ENCODE measurements at places on chromosomes 1 and 21.

- no peak for DNase-seq
These were observed 372 bp downstream of the SLC25A44 start for GRCh38 chr1:156194300-156194652.

DNA sequence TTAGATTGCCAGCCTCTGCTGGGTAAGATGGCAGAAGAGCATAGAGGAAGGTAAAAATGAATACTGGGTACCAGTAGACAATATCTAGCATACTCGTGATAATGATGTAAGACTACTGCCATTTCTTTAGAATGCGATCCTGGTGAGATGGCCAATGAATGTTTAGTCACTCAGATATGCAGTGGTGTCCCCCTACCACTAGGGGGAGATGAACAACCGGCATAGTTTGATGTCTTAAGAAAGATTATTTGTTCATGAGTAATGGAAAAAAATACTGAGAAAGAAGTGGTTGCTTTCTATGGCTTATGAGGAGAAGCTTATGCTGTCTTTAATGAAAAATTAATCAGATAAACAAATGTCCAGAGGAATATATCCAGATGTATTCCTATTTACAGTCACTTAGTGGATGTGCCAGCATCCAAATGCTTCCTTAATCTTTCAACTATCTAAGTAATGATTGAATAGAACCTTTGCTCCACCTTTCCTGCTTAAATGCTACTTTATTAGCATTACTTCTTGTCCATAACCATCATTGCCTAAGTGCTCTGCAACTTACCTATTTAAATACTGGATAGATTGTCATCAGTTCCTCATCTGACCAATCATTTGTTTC is 256.6 kb downstream of the ST6GALNAC3 start:
- DNase-seq = peak; percentile 44

DNA sequence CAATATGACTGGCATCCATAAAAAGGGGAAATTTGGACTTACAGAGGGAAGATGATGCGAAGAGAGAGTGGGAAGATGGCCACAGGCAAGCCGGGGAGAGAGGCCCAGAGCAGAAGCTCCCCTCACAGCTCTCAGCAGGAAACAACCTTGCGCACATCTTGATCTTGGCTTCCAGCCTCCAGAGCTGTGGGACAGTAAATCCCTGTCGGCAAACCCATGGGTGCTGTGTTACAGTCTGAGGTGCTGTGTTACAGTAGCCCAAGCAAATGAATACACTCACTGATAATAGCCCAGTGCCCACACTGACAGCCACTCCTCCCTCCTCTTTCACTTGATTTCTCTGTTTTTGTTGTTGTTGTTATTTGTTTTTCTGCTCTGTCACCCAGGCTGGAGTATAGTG is 22.4 kb downstream of the CDCA8 start:
- DNase-seq = no peak

DNA sequence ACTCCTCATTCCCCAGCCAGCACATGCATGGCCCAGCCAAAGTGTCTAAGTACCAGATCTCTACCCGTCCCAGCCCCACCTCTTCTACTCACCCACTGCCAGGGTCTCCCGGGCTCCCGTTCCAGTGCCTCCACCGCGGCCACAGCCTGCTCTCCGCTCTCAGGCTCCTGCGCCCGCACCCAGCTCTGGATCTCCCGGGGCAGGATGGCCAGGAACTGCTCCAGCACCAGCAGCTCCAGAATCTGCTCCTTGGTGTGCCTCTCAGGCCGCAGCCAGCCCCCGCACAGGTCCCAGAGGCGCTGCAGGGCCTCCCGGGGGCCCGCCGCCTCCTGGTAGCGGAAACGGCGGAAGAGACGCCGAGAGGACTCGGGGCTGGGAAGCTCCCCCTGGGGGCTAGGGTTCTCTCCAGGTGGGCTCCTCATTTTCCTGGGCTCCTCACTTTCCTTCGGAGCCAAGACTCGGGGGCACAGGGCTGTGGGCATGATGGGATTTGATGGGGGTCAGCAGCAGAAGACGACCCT is 2.5 kb downstream of the ZNF496 start:
- DNase-seq = no peak

DNA sequence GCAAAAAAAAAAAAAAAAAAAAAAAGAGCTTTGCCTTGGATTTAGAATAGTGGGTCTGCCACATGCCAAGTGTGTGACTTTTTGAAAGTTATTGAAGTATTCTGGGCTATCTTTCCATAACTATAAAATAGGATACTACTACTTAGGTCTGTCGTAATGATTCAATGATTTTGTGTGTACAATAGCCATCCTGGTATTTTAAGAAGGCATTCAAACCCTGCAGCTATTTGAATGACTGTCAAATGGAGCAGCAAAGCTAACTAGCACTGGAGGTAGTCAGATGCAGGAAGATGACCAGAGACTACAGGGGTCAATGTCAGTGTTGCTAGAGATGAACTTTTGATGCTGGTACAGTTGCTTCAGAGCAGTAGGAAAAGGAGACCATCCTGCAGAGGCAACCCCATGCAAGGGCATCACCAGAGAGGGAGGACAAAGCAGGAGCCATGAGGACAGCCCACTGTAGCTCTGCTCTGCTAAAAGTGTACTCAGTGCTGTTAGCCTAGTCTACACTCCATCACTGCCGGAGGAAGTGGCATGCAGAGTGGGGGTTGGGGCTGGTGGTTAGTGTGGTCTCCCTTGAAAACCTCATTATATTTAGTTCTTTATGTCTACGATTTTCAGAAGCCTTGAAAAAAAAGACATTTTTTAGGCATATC is 29.0 kb downstream of the DUSP10 start:
- DNase-seq = no peak

DNA sequence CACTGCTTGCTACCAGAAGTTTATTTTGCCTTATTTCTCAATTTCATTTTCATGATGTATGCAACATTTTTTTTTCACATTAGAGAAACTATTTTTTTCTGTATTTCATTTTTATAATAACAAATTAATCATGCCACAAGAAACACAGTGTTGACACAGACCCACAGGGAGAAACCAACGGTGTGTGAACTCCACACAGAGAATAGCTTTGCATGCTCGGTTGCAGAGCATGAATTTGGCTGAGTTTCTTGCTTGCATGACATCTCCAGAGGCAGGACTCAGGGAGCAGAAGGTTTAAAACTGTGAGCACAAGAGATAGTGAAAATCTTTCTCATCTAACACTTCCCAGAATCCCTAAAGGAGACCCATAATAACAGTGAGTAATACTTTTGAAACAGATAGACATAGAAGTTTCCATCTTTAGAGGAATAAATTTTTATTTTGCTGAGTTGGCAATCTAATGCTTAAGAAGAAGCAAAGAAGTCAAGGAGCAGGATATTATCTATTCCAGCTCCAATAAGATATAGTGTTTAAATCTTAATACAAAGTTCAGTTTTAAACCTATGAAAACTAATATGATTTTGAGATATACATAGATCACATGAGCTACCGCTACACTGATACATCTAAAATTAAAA is 890.9 kb downstream of the MRPL39 start:
- no peak for DNase-seq

DNA sequence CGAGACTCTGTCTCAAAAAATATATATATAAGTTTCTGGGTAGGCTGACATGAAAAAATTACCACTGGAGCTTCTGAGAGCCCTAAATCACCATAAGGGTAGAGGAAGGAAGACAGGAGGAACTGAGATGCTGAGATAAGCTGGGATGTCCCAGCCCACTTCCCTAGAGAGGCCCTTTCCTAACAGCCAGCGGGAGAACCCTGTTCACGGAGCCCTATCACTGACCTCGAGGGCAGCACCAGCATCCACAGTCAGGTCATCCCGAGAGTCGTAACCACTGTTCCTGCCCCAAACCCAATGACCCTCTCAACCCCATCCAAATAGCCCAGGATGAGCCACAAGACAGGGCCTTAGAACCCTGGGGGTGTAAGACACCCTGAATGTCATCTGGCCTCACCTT is 77.5 kb downstream of the CD34 start:
- no peak for DNase-seq

DNA sequence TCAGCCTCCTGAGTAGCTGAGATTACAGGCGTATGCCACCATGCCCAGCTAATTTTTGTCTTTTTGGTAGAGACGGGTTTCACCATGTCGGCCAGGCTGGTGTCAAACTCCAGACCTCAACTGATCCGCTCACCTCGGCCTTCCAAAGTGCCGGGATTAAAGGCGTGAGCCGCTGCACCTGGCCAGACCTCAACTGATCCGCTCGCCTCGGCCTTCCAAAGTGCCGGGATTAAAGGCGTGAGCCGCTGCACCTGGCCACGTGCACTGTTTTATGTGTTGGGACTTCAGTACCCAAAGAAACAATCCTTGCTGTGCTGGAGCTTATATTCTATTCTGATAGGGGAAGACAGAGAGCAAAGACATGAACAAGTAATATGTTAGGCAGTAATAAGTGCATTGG is 10.1 kb downstream of the TRAF5 start:
- no peak for DNase-seq
